ENCODE measurements at places on chromosomes 16 and 17. TPM values are rescaled to one million over a fixed set of nuclear protein-coding genes. Genes with fewer than 3 reads are reported as not detected.
A peak's percentile ranks its signal among the peaks of the same experiment; 100 is the strongest.

GRCh38 chr17:1762233-1762900, 507 bp downstream of the SERPINF1 start:
- H3K4me3 ChIP-seq = no peak overlapping the region
- peaks cover 24% of the 10 kb centered on the region for H3K4me1 ChIP-seq
- no peaks in the 10 kb centered on the region for H3K27me3 ChIP-seq

DNA sequence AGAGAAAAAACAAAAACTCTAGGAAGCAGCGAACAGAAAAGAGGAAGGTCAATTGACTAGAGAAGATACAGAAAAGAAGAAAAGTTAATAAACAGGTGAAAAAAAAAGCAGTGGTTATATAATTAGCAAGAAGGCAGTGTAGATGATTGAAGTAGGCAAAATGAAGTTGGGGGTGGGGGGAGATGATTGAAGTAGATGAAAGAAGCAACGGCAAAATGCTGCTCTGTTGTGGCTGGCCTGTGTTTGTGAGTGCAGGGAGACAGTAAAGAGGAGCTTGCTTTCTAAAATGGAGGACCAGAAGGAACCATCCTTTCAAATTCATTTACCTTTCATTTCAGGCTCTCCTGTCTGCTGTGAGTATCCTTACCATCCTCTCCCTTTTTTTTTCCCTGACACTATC, 3.6 kb downstream of the EVI2B start:
- peaks cover 50% of the 10 kb centered on the region for H3K4me1 ChIP-seq
- H3K27me3 ChIP-seq = no peaks in the 10 kb centered on the region
- H3K4me3 ChIP-seq = peak overlapping the region; percentile 80
- peak overlapping the region; percentile 52 for H3K27ac ChIP-seq
- DNase-seq = peak; percentile 62

DNA sequence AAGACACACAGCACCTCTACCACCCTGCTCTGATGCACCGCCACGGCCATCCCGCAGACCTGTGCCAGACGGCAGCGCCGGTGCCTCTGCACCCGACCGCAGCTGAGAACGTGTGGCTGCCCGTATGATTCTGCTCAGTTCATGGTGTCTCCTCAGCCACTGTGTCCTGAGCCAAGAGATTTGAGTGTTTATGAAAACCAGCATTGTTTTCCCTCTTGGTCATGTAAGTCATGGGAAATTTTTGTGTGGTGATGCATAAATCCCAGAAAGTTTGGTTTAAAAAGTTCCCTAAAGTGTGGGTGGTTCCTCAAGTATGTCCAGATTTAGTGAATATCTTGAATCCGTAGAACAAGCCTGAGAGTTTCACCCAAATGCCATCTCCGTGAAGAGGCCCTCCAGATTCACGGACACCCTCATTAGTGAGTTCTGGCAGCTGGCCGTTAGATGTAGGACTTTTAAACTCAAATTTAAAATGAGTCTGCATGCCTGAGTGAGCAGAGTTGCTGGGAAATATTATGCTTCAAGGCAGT, 57.6 kb downstream of the CDRT4 start:
- no peak overlapping the region for H3K4me3 ChIP-seq
- no peaks in the 10 kb centered on the region for H3K36me3 ChIP-seq
- no peak overlapping the region for H3K27ac ChIP-seq
- no peaks in the 10 kb centered on the region for H3K4me1 ChIP-seq

GRCh38 chr16:73232555-73233328, 184.8 kb upstream of the ZFHX3 start:
- no peaks in the 10 kb centered on the region for H3K27me3 ChIP-seq
- no peak for DNase-seq
- H3K4me3 ChIP-seq = no peak overlapping the region
- no peak overlapping the region for H3K27ac ChIP-seq

- no peak overlapping the region for H3K4me3 ChIP-seq
- no peak overlapping the region for H3K27ac ChIP-seq
- H3K36me3 ChIP-seq = no peaks in the 10 kb centered on the region
- no peaks in the 10 kb centered on the region for H3K4me1 ChIP-seq
- DNase-seq = no peak
Measured at GRCh38 chr17:50322271-50322670, 23.7 kb upstream of the XYLT2 start.

- H3K4me3 ChIP-seq = no peak overlapping the region
- H3K4me1 ChIP-seq = no peaks in the 10 kb centered on the region
- H3K27ac ChIP-seq = no peak overlapping the region
- no peak for DNase-seq
Measured at GRCh38 chr16:12417030-12417814, 386.5 kb downstream of the CPPED1 start.

GRCh38 chr17:63440770-63441335, 5.3 kb downstream of the CYB561 start:
- no peaks in the 10 kb centered on the region for H3K36me3 ChIP-seq
- no peak overlapping the region for H3K27ac ChIP-seq
- H3K4me1 ChIP-seq = peaks cover 10% of the 10 kb centered on the region
- DNase-seq = no peak
- no peak overlapping the region for H3K4me3 ChIP-seq
- no peaks in the 10 kb centered on the region for H3K27me3 ChIP-seq

- H3K27ac ChIP-seq = no peak within 1 kb of the TSS
- H3K27me3 ChIP-seq = no peaks in the 10 kb centered on the region
Measured at GRCh38 chr16:30395155-30395991, at the start of gene ZNF48. ZNF48 (plus strand) TSS chr16:30395420; CDS start chr16:30395795, 375 bp downstream.

- H3K36me3 ChIP-seq = no peaks in the 10 kb centered on the region
- H3K27me3 ChIP-seq = no peaks in the 10 kb centered on the region
- no peak for DNase-seq
- no peaks in the 10 kb centered on the region for H3K4me1 ChIP-seq
- H3K4me3 ChIP-seq = no peak overlapping the region
Measured at GRCh38 chr17:55564081-55564480, 52.8 kb upstream of the SMIM36 start.

DNA sequence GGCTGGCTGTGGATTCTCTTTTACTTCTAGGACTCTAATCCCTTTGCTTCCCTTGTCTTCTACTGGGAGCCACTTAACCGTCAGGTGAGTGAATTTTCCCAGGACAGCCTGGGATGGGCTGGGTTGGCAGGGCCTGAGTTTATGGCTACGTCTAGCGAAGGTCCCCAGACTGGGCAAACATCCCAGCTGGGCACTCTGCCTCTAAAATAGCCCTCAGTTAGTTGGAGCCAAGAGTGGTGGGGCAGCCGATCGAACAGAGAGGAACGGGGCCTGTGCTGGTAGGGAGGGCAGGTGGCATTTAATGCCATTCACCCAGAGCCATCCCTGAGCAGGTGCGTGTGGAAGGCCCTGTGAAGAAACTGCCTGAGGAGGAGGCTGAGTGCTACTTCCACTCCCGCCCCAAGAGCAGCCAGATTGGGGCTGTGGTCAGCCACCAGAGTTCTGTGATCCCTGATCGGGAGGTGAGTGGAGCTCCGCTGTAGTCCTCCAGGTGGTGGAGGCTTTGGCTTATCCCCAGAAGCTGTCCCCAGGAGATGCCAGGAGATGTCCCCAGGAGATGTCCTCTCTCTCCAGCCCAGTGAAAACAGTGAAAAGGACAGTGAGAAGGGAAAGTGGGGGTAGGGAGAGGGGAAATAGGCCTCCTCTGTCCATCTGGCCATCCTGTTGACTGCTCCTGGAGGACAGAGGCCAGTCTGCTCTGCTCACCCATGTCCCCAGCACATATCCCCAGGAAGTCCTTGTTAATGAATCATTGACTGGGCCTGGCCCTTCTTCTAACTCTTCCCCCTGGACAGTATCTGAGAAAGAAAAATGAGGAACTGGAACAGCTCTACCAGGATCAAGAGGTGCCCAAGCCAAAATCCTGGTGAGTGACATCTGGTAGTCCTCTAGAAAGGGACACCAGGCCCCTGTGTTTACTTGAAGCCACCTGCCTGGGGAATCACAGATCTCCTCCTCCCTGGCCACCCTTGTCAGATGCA, 4.4 kb downstream of the PNPO start:
- peaks cover 28% of the 10 kb centered on the region for H3K36me3 ChIP-seq
- peaks cover 24% of the 10 kb centered on the region for H3K4me1 ChIP-seq
- no peaks in the 10 kb centered on the region for H3K27me3 ChIP-seq
- no peak overlapping the region for H3K4me3 ChIP-seq

- no peak overlapping the region for H3K27ac ChIP-seq
- H3K27me3 ChIP-seq = no peaks in the 10 kb centered on the region
- no peak for DNase-seq
- H3K36me3 ChIP-seq = no peaks in the 10 kb centered on the region
- H3K4me1 ChIP-seq = no peaks in the 10 kb centered on the region
Measured at GRCh38 chr16:49529411-49530045, 155.9 kb downstream of the C16orf78 start.

DNA sequence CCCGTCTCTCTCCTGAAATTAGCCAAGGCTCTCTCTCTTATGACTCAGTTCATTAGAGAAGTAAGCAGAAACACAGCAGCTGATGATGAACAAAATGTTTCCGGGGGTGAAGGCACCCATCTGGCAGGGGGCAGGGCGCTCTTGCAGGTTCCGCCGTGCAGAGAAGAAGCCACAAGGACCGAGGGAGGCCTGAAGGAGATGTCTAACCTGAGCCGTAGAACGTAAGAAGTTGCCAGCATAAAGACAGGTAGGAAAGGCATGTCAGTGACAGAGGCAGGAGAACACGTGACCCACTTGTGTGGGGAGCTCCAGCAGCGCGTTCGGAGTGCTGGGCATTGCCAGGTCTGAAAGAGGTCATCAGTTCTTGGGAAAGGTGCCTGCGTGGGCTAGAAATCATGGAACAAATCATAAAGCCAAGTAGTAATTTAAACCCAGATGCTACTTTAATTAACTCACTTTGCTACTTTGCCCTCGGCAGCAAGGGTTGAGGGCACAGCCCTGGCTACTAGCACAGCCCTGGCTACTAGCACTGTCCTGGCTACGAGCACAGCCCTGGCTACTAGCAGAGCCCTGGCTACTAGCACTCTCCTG, 198.6 kb downstream of the RPTOR start:
- H3K36me3 ChIP-seq = no peaks in the 10 kb centered on the region
- DNase-seq = no peak
- no peak overlapping the region for H3K27ac ChIP-seq
- H3K4me1 ChIP-seq = peaks cover 16% of the 10 kb centered on the region
- no peak overlapping the region for H3K4me3 ChIP-seq

DNA sequence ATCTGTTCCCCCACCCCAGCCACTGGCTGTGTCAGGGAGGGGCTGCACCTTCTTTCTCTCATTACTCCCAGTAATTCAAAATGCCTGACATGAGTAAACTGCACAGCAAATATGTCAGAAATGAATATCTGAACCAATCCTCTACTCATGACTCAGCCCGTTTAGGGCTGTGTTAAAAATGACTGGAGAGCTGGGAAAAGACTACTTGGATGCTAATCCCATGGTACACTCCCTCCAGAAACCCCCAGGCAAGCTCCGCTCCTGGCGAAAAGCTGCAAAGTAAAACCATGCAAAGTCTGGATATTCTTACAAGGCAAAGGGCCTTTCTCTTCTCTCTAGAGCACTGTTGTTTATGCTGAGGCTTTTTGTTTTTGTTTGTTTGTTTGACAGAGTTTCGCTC, 448.1 kb upstream of the DYNLRB2 start:
- H3K36me3 ChIP-seq = no peaks in the 10 kb centered on the region
- H3K27ac ChIP-seq = no peak overlapping the region
- H3K27me3 ChIP-seq = no peaks in the 10 kb centered on the region
- H3K4me3 ChIP-seq = no peak overlapping the region

- H3K36me3 ChIP-seq = no peaks in the 10 kb centered on the region
- peaks cover 88% of the 10 kb centered on the region for H3K4me1 ChIP-seq
- peak; percentile 98 for DNase-seq
- H3K27me3 ChIP-seq = no peaks in the 10 kb centered on the region
Measured at GRCh38 chr16:2513405-2514332, at the start of gene ATP6V0C. ATP6V0C (plus strand) TSS chr16:2513952; CDS start chr16:2514104, 152 bp downstream.

DNA sequence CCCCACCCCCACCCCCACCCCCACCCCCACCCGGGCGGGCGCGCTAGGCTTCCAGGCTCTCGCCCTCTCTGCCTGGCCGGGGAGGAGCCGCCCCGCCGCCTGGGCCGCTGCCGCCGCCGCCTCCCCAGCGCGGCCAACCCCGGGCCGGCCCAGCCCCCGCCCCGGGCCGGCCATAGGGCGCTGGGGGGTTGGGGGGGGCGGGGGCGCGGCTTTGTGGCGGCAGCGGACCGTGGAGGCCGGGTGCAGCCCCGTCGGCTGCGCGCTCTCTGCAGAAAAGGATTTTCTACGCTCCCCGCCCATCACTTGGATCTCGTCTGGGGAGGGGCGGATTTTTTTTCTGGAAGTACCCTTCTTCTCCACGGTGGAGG, 230.9 kb downstream of the MRTFB start:
- peak overlapping the region; percentile 58 for H3K4me3 ChIP-seq
- H3K4me1 ChIP-seq = peaks cover 23% of the 10 kb centered on the region
- H3K36me3 ChIP-seq = no peaks in the 10 kb centered on the region
- no peak overlapping the region for H3K27ac ChIP-seq

DNA sequence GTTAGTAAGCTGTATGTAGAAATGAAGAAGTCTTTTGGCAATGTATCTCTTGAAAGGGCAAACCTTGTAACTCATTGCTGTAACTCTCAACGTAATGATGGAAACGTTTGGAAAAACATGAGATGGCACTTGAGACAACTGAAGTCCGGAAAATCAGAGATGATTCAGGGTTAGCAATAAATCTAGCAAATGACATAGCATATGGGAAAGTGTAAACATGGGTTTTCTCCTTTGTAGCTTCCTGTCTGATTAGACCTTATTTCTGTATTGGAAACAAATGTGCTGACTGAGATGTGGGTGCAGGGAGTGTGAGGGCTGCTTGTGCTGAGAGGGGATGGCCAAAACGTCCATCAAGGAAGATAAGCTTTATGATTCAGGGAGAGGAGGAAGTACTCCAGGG, 110.7 kb upstream of the FAM20A start:
- H3K27me3 ChIP-seq = no peaks in the 10 kb centered on the region
- H3K4me1 ChIP-seq = no peaks in the 10 kb centered on the region
- no peak overlapping the region for H3K27ac ChIP-seq
- H3K4me3 ChIP-seq = no peak overlapping the region
- no peaks in the 10 kb centered on the region for H3K36me3 ChIP-seq

GRCh38 chr17:80769936-80770625, 221.6 kb upstream of the CHMP6 start:
- no peak for DNase-seq
- no peak overlapping the region for H3K27ac ChIP-seq

DNA sequence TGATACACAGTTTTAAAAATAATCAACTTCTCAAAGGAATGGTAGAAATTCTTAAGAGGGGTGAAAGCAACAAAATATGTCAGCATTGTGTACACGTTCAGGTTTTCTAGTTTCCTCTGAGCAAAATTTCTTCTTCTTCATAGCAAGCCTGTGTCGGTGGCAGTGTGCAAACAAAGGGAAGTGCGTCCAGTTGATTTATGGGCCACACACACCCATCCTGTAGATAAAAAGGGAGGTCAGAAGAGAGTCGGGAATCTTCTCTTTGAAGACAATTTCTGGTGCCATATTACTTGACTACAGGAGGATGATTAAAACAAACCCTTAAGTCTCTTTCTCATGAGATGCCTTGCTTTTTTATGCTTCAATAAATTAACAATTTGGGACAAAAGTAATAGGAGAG, 484.1 kb upstream of the SALL1 start:
- no peaks in the 10 kb centered on the region for H3K36me3 ChIP-seq
- H3K27me3 ChIP-seq = no peaks in the 10 kb centered on the region
- no peak for DNase-seq
- H3K27ac ChIP-seq = no peak overlapping the region
- H3K4me1 ChIP-seq = no peaks in the 10 kb centered on the region

- peak overlapping the region; percentile 82 for H3K27ac ChIP-seq
- peak; percentile 71 for DNase-seq
- H3K36me3 ChIP-seq = no peaks in the 10 kb centered on the region
- H3K27me3 ChIP-seq = no peaks in the 10 kb centered on the region
Measured at GRCh38 chr17:77322514-77323412, 182.0 kb downstream of the SEC14L1 start.

Gene TMEM114
- not detected for total RNA-seq

Gene CA7
- total RNA-seq = not detected

Gene NDUFAB1
- total RNA-seq = 33.6 TPM

Gene TBC1D3E
- 6.1 TPM for total RNA-seq

Gene CHD9NB
- not detected for total RNA-seq

Gene SLC38A8
- total RNA-seq = not detected

Gene BRIP1
- total RNA-seq = 4.2 TPM

Gene SLC47A1
- not detected for total RNA-seq

All from B cell (primary cell).